ENCODE measurements at places on chromosomes 2 and 18.

DNA sequence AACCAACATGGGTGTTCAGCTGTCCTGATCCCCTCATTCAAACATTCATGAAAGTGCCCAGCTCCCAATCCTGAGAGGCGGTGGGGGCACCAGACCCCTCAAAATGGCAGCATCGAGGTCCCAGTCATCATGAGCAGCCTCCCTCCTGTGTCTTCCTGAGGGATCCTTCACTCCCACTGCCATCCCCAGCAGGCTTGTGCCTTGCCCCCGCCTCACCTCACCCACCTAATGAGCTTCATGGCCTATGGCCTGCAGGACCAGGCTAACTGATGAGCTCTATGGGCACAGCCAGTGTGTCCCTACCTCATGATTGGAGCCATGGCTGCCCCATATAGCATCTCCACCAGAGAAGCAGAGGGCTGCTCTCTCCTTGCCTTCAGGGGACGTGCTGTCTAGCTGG, 47.3 kb upstream of the SLC14A2 start:
- no peak for DNase-seq

DNA sequence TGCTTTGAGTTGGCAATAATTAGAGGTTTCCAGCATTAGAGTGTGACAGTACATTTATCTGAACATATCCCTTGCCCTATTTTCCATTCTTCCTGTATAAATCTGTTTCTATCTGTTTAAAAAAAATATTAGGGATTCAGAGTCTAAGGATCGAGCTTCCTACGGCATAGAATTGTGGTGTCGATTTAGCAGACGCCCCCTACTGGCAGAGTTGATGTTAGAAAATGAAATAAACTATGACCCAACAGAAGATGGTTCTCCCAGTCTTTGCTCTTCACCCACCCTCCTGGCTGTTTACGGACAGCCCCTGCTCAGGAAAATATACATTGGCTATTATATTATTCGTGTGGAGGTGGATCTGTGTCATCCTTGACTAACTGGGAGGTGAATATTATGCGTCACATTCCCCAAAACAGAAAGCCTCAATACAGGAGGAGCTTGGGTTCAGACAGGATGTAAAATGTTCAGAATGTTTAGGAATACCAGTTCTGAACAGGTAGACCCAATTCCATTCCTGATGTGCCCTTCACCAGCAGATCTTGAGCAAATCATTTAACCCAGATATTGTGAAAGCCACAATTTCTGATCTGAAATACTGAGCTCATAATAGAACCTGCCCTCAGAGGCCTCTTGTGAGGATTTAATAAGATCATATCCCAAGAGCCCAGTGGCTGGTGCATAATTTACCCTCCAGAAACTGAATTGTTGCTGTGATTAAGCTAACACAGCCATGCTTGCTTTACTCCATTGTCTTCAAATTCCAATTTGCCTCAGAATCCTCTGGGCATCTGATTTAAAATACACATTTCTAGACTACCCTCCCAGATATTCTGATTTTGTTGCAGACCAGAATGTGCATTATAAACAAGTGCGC, 10.8 kb upstream of the ERMN start:
- DNase-seq = no peak

DNA sequence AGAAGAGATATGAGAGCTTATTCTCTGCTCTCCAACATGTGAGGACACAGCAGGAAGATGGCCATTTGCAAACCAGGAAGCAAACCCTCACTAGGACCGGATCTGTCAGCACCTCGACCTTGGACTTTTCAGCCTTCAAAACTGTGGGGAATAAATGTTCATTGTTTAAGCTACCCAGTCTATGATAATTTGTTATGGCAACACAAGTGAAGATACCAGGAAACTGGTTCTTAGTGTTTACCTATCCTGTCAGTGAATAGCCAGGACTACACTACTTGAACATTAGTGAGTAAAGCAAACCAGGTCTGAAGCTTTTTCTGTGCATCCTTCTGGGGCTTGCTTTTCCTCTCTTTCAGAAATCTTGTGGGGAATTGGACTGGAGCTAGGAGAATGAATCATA, 44.4 kb upstream of the BARD1 start:
- no peak for DNase-seq

DNA sequence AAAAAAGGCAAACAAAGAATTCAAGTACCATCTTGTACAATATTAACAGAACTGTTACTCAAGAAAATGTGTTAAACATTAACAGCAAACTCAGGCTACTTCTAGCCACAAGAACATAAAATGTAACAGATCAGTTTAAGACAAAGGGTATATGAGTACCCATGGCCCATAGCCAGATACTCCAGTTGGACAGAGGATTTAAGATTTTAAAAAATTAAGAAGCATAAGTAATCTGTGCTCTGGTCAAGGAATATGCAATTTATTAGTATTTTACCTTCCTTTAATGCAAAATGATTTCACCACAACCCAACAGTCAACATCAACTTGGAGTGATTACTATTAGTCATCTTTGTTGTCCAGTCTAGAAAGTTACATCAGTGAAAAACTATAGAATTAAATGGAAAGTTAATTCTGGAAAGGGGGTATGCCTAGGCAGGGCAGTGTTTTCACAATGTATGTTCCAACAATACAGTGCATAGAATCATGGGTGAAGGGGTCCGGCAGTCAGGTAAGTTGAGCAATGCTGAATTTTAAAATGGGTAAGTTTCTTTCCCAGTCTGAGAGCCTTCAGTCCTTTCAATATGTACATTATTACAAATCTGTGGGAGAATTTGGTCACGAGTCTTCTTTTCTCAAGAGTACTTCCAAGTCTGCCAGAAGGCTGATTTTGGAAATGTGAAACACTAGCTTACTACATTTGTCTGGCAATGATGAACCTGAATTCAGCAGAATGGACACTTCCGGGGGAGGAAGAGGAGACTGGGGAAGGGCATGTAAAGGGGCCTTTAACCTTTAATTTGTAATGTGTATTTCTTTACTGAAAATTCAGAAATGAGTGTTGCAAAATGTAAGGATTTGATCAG, 34.5 kb downstream of the SFT2D3 start:
- DNase-seq = no peak

GRCh38 chr2:18178736-18179349, 300.4 kb downstream of the KCNS3 start:
- DNase-seq = no peak

GRCh38 chr2:178244777-178245176, 50.5 kb downstream of the OSBPL6 start:
- no peak for DNase-seq

- no peak for DNase-seq
Measured at GRCh38 chr2:69933839-69934613, 19.1 kb downstream of the MXD1 start.

DNA sequence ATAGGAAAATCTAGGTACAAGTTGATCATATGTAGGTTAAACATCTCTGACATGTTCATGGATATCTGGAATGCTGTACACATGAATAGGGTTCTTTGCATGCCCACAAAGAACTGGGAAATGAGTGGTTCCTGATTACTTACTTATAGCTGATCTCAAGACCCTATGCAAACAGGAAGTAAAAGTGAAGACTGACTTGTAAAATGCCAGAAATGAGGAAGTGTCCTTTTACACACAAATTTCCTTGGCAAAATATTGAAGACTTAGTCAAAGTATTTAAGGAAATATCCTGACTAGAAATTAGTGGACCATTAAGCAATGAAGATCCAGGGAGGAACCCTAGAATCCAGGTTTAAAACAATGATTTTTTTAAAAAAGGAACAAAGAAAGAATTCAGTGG, 203.7 kb upstream of the DLGAP1 start:
- no peak for DNase-seq

GRCh38 chr2:188997263-188997662, 23.1 kb downstream of the COL3A1 start:
- no peak for DNase-seq

DNA sequence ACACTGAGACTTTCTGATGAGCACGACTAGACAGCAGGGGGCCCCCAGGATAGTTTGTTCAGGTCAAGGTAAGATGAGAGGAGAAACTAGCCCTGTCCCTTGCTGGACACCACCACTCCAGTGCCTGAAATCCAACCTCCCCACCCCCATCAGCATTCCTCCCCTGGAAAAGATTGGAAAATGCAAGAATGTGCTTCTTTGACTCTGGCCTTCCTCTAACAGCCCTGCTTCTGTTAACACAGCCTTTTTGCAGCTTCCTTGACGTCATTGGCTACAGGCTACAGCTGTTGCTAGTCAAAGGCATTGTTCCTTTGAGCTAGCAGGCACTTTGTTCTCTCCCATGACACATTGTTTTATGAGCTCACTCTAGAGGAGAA, 20.1 kb upstream of the LTBP1 start:
- no peak for DNase-seq

DNA sequence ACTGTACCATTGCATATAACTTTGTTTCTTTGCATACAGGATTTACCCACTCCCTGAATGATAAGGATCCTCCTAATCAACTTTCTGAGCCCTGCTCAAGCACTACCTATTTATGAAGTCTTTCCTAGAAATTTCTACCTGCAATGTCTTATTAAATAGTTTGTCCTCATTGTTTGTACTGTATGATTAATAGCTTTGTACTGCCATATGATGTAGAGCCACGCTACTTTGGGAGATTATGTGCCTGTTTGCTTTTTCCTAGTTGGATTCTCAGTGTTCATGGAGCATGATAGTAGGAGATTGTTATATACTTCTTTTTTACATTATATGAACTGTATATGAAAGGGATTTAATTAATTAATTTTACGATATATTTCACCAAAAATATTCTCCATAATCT, 327.1 kb upstream of the GALNT5 start:
- DNase-seq = no peak

- no peak for DNase-seq
Measured at GRCh38 chr18:48152549-48152948, 222.1 kb upstream of the SMAD2 start.

DNA sequence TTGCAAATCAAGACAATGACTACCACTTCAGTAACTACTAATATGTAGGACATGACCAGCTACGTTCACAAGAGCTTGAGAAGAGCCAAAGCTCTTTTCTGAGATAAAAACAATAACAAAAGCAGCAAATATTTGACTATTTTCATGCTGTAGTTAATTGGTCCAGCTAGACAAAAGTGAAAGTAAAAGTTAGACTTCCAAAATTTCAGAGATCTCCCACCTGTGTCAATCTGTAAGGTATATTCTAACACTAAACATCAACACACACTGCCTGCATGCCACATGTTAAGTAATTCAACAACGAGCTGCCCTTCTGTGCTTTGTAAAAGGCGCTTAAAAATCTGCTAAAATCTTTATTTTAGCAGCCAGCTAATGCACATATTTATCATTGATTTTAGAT, 185.9 kb downstream of the SLC39A10 start:
- no peak for DNase-seq

GRCh38 chr2:28635191-28635611, 116.4 kb upstream of the PPP1CB start:
- DNase-seq = no peak

GRCh38 chr18:27449104-27449503, 264.0 kb upstream of the CHST9 start:
- no peak for DNase-seq

GRCh38 chr2:30691948-30692828, 115.1 kb downstream of the CAPN13 start:
- no peak for DNase-seq

GRCh38 chr2:233242231-233242927, 9.1 kb upstream of the ATG16L1 start:
- no peak for DNase-seq

DNA sequence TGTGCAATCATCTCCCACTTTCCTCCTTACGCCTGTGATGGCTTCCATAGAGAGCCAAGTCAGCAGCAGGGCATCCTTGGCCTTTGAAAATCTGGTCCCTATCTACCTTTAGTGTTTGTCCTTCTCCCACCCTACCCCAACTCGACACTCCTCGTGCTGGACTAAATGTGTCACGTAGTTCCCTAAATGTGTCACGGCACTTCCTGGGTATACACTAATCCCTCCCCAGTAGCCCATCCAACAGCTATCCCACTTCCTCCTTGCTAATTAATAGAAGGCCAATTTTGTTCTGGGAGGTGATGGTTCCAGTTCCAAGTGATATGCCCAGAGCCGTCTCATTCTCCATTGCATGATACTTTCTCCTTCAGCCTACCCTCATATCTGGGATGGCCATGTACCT, 36.5 kb upstream of the ZFP36L2 start:
- no peak for DNase-seq

GRCh38 chr2:392926-393280, 105.0 kb upstream of the ALKAL2 start:
- no peak for DNase-seq

DNA sequence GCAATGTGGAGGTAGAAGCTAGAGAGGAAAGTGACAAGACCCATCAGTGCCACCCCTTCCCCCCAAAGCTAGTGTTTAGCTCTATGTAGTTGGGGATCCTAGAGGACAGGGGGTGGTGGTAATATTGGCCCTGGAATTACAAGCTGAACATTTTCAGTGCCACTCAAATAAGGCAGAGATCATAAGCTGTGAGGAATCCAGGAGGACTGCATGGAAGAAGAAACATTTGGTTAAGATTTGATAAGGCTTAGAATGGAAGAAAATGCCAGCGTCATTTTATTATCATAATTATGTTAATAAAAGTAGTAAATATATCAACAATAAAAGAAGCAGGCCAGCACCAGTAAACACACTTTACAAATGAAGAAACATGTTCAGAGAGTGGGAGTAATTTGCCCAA, 33.7 kb downstream of the KCNK3 start:
- no peak for DNase-seq

DNA sequence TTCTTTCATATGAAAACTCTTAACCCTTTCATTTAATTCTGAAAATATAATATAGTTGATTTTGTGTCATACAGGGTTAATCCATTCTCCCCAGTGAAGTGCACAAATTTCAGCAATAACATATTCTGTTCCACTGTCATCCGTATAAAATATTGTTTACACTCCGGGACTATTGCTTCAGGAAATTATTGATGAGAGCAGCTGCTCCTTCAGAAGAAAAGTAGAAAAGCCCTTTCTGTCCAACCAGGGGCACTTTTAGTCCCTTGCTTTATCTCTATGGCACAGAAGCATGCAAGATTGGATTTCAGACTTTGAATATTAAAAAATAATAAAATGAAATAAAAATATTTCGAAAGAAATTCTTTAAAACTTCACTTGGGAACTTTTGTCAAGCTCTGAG, 535.7 kb upstream of the SLC39A10 start:
- no peak for DNase-seq

GRCh38 chr2:20992201-20992711, 51.6 kb downstream of the APOB start:
- no peak for DNase-seq

GRCh38 chr2:143357966-143358365, 228.7 kb downstream of the ARHGAP15 start:
- no peak for DNase-seq

Measured in RWPE2 (cell line).